ENCODE measurements at places on chromosomes 6 and 20.
A peak's percentile ranks its signal among the peaks of the same experiment; 100 is the strongest.

DNA sequence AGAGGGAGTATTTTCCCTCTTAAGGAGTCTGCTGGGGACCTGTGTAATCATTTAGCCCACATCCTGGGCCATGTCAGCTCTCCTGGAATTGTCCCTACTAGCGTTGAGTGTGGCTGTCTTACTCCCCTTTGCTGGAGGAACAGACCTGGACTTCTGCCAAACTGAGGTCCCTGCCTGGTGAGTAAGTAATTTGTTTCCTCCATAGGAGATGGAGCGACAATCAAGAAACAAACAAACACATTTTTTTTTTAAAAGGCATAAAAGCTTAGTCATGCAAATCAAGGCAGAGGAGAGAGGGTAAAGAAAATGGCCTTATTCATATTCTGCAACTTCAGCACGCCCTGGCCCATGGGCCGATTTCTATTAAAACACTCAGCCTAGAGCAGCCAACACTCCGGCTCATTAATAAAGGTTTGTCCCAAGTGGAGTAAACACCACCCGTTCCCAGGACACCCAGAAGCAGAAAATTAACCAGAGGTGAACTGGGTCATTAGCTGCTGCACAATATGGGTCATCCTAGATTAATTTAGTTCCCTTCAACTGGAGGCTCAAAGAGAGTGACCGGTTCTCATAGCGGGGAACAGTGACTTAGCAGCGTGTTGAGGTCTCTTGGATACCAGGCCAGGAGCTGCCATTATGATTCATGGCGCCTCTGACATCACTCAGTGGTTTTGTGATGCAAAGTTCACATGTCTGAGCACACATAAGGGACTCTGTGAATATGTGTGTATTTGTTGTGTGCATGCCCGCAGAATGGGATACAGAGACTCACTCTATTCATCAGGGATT is 165.0 kb upstream of the SULF2 start:
- no peak for DNase-seq

DNA sequence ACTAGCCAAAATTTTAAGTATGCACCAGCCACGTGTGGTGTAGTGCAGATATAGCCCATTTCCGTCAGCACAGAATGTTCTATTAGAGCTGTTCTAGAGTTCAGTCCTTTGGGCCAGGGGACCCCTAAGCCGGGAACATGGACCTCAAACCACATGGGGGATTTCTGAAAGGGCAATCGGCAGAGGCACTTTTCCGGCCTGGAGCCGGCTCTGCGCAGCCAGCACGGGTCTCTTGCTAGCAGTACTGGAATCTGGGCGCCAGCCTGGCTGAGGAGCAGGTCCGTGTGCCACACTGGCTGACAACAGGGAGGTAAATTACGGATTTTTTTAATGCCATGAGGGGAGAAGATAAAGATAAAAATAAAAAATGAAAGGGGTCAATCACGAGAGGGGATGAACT is 120.5 kb downstream of the SULF2 start:
- no peak for DNase-seq

GRCh38 chr20:4110885-4111284 is 95.5 kb upstream of the RNF24 start:
- no peak for DNase-seq

DNA sequence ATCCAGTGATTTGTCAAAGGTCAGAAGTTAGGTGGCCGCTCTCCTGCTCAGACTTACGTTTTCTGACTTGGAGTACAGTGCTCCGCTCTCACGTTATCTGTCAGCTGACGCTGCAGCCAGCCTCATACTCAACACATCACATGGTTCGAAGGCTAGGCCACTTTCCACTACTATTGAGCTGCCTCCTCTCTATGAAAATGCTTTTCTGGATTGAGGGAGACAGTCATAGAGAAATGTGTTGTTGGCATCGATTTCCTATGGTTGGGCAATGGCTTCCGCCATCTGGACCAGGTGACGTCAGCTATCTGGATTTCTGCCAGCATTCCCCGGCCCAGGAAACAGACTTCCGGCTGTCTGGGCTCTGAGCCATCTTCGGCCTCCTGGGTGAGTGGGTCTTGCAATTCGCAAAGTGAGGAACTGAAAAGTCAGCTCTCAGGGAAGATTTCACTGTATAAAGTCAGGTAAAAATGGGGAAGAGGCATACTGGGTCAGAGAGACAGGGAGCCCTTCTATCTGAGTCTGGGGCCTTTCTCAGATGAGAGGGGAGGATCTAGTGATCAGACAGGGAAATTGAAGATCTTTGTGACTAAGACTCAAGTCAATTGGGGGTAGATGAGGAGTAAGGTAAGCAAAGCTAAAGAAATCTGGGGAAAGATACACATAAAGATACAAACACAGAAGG is 37.5 kb upstream of the IER3 start:
- peak; percentile 98 for DNase-seq

DNA sequence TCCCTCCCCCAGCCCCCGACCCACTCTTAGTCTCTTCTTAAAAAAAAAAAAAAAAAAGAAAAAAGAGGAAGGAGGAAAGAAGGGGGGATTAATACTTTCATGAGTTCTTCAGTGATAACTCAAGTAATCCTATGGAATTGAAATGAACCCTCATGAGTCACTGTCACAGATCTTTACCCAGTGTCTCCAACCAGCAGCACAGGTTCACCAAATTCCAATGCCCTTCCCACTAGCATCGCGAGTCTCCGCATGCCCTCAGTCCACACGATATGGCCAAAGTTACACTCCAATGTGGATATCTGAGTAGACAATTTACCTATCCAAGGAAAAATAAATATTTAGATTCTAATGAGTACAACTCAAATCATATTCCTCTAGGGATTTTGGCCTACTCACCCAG is 74.5 kb downstream of the MDN1 start:
- no peak for DNase-seq

- DNase-seq, result no peak
Observed at GRCh38 chr20:45345104-45345936, 2.9 kb downstream of the SDC4 start.

GRCh38 chr6:81204731-81205130 is 547.8 kb downstream of the TENT5A start:
- DNase-seq, result peak; percentile 38

- DNase-seq, result no peak
Observed at GRCh38 chr6:29941916-29942274, 437 bp upstream of the HLA-A start.

DNA sequence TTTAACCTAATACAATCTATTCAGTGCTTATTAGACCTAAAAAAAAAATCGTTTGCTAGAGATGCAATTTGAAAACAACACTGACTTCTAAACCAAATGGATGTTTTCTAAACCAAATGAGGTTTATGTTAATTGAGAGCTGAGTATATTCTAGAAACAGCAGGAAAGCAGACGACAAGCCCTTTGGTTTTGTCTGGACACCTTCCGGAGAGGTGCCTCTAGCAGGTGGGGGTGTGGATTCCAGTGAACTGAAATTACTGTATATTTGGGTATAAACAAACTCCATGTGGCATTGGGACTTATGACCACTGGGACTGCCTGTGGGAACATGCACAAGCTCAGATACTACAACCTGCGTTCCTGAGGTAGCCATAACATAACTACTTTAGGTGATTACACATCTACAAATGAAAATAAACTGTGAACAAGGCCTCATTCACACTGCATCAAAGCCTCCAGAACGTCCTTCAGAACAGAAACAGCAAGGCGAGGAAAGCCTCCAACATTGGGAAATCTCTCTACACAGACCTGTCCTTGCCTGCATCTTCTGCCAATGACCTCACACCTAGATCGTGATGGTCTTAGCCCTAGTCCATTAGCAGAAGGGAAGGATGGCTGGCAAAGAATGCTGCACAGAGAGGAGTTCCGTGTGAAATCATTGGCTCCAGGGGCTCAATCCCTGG is 206.8 kb upstream of the FOXQ1 start:
- DNase-seq, result no peak

DNA sequence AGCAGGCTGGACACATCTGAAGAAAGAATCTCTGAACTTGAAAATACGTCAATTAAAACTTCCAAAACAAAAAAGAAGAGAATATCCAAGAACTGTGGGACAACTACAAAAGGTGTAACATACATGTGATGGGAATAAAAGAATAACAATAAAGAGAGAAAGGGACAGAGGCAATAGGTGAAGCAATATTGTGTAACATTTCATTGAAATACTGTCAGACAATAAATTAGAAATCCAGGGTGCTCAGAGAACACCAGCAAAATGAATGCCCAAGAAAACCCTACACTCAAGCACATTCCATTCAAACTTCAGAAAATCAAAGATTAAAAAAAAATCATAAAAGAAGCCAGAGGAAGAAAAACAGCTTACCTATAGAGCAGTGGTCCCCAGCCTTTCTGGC is 33.6 kb upstream of the ASF1A start:
- DNase-seq, result no peak

GRCh38 chr6:161748535-161749416 is 474.9 kb upstream of the AGPAT4 start:
- DNase-seq, result no peak

DNA sequence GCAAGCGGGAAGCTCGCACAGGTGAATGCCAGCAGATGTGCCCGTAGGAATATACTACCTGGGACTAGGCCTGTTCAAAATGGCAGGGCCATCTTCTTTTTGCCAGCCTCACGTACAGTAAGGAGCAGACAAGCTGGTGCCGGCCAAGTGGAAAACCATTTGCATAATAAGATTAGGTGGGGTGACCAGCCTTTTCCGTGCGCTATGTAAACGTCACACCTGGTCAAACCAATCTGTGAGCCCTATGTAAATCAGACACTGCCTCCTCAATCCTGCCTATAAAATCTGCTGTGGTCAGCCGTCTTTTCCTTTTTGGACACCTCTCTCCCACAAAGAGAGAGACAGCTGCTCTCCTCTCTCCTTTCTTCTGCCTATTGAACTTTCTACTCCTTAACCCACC is 60.8 kb upstream of the TMEM30A start:
- DNase-seq, result no peak

DNA sequence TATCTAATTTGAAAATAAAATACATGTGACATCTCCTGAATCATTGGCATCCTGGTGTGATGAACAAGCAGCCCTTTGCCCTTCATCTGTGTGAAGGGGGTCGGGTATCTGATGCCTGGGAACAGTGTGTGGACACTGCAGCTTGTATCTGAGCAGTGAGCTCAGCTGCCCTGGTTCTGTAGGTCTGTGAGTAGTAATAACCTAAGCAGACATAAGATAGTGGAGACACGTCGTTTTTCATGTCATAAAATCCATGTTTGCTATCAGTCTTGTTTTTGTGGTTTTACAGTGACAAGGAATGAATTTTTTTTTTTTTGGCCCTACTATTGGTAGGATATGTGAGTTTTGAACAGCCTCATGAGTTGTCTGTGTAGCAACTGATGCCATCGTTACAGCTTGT is 133.0 kb downstream of the JARID2 start:
- DNase-seq, result no peak

DNA sequence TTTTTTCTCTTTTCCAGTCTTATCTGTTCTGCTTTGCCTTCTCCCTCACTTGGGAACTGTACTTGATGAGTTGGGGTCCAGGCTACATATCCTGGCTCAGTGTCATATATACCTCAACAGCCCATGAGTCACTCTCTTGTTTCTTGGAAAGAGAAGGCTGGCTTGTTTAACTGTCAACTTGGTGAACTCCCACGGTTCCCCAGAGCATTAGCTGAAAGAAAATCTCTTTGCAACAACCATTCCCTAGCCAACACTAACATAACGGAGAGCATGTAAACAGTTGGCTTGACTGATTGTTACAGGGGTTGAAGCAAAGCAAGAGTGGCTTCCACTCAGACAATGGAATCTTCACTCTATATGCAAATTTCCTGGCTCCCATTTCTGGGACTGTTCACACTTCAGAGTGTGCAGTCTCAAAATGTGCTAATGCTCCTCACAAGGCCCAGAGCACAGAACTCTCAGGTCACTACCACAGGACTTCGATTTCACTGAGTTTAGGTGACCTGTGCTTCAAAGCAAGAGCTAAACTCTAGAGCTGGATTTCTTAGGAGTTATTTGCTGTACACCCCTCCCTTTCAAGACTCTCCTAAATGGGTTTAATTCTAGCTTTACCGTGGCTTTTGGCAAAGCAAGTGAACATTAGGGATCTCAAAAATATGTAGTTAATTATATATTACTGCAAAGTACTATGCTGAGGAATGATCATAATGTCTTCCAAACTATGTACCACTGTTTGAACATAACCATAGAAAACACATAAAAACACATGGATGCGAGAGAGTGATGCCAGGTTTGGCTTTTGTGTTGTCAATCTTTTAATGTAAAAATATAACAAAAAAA is 609.8 kb downstream of the RFPL4B start:
- no peak for DNase-seq

- no peak for DNase-seq
Observed at GRCh38 chr20:53850319-53850718, 220.1 kb downstream of the BCAS1 start.

DNA sequence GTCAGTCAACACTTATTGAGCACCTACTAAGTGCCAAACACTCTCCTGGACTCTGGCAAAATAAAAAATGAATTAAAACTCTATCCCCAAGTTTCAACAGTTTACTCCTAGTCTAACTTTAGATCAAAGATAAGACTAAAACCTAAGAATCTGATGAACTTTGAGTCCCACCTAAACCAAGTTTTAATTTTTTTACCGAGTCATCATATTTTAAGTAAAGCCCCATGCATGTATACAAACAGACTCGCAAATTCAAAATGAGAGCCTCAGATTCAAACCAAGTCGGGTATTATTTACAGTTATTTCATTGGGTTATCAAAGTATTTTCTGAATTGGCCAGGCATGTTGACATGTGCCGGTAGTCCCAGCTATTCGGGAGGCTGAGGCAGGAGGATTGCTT is 28.2 kb downstream of the BNIP5 start:
- DNase-seq, result no peak

All from BJ (cell line).